ENCODE measurements at places on chromosomes 12 and 14.
A peak's percentile ranks its signal among the peaks of the same experiment; 100 is the strongest.

GRCh38 chr12:108616359-108616758, 17.3 kb downstream of the SELPLG start:
- DNase-seq: no peak

- DNase-seq: peak; percentile 94
Measured at GRCh38 chr14:101964297-101965180, at the start of gene DYNC1H1. TSS of gene DYNC1H1 (plus strand) at chr14:101964573. CDS start at chr14:101964692, 119 bp downstream.

- no peak for DNase-seq
Measured at GRCh38 chr12:51188359-51189051, 15.6 kb upstream of the TFCP2 start.

- no peak for DNase-seq
Measured at GRCh38 chr12:82474181-82474797, 116.0 kb downstream of the METTL25 start.

DNA sequence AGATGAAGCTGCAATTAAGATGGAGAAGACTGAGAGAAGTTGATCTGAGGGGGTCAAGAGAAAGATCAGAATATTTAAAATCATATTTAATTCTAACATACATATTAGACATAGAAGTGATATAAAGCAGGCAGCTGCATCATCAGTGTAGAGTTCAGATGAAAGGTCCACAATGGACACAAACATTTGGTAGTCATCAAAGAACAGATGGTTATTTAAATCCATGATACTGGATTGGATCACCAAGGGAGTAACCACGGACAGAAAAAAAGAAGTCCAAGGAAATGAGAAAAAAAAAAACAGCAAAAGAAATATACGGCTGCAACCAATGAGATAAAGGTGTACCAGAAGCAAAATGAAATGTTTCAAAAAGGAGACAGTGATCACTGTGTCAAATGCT, 20.1 kb downstream of the NOVA1 start:
- DNase-seq: no peak

DNA sequence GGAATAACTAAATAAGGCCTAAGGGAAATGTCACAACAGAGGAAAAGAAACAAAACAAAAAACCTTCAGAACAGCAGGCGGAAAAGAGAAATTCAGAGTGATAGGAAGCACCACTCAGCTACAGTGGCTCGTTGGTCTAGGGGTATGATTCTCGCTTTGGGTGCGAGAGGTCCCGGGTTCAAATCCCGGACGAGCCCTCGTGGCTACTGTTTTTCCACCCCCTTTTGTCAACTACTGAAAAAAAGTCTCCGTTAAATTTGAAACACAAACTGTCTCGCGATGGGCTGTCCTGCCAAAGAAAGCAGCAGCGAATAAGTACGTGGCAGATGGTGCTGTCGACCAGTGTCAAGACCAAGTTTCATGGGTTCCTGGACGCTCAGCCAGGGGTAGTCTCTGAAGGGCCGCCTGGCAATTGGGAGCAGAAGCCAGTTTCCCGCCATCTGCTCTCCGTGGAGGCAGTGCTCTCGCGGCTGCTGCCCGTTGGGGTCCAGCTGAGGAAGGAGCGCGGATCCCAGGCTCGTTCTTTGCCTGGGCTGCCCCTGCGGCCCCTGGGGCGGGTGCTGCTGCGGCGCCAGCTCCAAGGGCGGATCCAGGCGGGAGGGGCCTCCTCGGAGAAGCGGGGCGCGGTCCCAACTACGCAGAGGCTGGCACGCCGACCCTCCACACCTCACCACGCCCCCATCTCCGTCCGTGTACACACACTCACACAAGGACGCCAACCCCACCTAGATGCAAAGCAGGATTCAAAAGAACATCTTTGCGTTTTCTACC, at the start of gene RNASE4:
RNASE4 (plus strand) TSS at position 670 of the 771 bp plus-strand sequence. CDS start 14,812 bp downstream, outside the sequence.
- peak; percentile 96 for DNase-seq

GRCh38 chr12:51219322-51219721, 1.5 kb upstream of the POU6F1 start:
- DNase-seq: no peak

GRCh38 chr14:73991092-73991491, 28.0 kb downstream of the ENTPD5 start:
- no peak for DNase-seq

DNA sequence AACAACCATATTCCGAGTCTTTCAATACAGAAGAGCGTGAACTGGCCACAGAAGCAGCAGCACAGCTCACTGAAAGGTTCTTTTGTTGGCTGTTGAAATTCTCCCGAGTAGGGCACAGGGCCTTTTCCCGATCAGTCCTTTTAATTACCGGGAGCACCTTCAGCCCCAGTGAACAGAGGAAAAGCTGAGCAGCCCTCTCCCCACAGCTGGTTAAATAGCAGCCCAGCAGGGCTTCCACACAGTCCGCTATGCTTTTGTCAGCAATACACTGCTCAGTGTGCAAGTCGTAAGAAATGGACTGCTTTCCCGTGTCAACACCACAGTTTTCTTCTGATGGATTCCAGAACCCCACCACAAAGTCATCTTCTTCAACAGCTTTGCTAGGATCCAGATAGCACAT, 61.3 kb downstream of the DICER1 start:
- DNase-seq: no peak

DNA sequence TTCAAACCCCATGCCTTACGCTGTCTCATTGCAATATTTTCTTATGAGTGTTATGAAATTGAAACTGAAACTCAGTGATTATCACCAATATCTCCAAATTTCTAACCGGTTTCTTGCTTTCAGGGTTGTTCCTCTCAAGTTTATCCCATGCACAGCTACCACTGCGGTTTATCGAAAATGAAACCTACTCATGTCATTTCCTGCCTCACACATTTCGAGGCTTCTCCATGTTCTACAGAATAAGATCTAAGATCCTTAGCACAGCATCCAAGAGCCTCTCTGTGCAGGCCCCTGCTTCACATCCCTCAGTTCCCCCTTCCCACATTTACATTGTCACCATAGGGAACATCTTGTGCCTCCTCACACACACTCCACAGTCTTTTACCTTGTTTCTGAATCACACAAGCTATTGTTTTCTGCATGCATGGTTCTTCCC, 45.5 kb upstream of the FAR2 start:
- peak; percentile 55 for DNase-seq

DNA sequence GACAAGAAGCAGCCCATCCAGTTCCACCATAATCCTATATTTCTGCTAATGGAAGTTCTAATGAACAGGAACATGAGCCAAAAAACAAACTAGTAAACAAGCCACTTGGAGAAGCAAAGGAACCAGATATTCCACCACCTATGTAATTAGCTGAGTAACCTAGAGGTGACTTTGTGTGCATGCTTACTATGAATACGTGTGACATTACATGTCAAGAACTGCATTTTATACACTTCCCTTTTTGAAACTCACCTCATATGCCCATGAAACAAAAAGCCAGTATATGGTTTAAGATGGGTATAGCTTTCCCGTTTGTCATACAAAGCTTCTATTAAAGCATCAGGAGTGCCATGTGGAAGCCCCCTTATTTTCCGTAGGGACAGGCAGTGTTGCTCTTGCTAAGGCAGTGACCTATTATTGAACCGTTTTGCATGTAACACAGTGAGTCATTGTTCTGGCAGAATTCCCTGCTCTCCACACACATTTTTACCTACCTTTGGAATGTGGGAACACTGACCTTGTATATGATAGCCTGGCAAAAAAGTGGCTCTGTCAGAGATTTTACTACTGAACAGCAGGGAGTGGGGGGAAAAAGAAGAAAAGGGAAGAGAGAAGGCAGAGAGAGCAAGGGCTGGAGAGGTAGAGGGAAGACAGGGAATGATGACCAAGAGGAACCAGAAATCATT, 34.8 kb upstream of the FRMD6 start:
- DNase-seq: no peak

- no peak for DNase-seq
Measured at GRCh38 chr14:51139121-51139681, 44.3 kb upstream of the TRIM9 start.

GRCh38 chr12:94427501-94428381, 31.9 kb downstream of the CEP83 start:
- no peak for DNase-seq

Measured in activated CD8-positive, alpha-beta memory T cell treated with anti-CD3 and anti-CD28 coated beads, Interleukin-2, amount 50 U/mL, for 48 hours (primary cell).